Activated CD4-positive, alpha-beta T cell treated with anti-CD3 and anti-CD28 coated beads, Interleukin-2, Interleukin-4, amounts not matched to agents 100 ng/mL and 50 ng/mL, durations not matched to agents 16 hours and 8 hours (primary cell): ENCODE measurements at places on chromosomes 2 and 18.

GRCh38 chr2:37634914-37635503, 36.4 kb downstream of the CDC42EP3 start:
- no peak for DNase-seq

DNA sequence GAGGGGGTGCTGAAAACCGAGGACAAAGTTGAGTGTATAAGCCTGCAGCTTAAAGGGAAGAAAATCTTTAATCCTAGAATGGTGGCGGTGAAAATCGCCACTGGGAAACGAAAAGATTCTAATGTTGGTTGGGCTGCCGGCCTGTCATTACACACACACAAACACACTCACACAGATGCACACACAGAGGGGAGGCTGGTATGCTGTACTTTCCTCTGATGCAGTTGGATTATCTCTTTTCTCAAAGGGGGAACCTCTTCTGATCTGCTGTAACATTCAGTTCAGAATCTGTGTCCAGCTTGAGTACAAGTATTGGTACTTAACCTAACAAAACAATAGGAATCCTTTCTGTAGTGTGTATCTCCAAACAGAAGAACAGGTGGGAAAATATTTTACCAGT, 39.0 kb downstream of the ANXA4 start:
- no peak for DNase-seq

DNA sequence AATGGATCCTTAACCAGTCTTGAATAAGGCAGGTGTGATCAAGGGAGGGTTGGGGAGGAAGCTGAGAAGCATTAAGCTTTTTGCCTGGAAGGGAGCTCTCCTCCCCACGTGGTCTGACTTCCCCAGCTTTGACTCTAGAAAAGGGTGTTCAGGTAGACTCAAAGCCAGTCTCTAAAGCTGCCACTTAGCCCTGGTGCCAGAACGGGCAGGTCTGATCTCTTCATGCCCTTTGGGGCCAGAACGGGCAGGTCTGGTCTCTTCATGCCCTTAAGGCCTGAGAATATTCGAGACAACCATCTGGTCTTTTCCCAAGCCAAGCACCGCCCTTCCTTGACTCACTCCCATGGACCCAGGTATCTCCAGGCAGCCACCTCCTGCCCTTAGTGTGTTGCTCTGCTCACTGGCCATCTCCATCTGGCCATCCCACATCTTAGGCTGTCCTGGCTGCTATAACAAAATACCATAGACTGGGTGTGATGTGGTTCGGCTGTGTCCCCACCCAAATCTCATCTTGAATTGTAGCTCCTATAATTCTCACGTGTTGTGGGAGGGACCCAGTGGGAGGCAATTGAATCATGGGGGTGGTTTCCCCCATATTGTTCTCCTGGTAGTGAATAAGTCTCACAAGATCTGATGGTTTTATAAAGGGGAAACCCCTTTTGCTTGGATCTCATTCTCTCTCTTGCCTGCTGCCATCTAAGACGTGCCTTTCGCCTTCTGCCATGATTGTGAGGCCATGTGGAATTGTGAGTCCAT, 59.4 kb downstream of the SNORC start:
- no peak for DNase-seq

DNA sequence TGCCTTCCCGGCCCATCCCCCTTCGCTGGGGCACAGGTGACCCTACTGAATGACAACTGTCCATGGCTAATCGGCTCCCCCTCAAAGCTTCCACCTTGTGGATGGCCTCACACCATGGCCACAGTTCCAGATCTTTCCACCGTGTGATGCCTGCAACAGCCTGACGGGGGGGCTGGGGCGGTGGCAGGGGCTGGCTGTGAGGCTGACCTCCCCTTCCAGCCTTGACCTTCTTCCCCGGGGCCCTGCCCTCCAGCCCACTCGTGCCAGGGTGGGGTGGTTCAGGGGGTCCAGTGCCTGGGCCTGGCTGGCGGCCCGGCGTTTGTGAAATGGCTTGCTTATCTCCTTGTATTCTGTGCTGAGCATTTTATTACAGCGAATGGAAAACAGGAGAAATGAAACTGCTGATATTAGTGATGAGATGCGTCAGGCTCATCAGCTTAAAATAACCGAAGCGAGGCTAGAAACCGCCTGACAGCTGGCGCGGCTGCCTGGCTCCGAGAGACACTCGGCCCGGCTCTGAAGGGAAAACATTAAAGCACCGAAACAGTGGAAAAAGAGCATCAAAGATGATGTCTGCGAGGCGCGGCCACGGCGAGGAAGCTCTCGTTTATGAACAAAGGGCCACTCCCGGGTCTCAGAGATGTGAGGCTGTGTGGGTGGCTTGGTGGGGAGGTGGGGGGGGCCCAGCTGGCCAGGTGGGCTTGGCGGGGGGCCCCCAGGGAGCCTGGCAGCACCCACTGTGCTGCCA, 916 bp upstream of the PDCD1 start:
- peak; percentile 59 for DNase-seq

- DNase-seq, result no peak
Measured at GRCh38 chr2:241754042-241754441, 19.6 kb downstream of the D2HGDH start.

GRCh38 chr18:39448942-39449341, 1883.3 kb upstream of the CELF4 start:
- DNase-seq, result no peak

GRCh38 chr18:78656346-78656925, 323.2 kb upstream of the SALL3 start:
- no peak for DNase-seq

DNA sequence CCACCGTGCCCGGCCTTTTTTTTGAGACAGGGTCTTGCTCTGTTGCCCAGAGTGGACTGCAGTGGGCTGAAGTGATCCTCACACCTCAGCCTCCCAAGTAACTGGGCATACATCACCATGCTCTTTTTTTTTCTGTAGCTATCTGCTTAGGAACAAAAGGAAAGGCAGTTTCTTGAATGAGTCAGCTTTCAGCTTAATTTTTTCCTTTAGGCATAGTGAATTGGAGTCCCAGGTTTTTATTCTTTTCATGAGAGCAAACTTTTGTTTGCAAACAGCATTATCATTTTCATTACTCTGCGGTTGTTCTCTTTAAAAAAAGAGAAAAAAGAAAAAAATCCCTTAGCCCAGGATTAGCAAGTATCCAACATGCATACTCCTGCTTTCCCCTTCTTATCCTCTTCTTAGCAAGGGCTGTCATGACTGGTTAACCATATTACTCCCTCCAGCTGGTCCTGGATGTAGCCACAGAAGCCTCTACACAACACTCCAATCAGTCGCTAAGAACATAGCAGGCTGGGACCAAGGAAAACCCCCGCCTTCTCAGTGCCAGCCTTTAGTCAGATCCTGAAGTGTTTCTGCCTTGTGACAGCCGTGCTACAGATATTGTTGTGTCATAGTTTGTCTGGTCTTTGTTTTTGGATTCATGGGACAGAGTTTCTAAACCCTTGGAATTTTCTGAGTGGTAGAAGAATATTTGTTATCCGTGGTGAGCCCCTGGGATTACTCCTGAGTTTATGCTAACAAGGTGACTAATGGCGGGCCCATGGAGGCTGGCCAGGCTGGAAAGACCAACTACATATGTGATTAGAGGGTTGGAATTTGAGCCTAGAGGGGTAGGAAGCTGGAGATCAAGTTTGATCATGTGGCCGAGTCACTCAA, 23.3 kb upstream of the ST3GAL5 start:
- DNase-seq, result no peak

DNA sequence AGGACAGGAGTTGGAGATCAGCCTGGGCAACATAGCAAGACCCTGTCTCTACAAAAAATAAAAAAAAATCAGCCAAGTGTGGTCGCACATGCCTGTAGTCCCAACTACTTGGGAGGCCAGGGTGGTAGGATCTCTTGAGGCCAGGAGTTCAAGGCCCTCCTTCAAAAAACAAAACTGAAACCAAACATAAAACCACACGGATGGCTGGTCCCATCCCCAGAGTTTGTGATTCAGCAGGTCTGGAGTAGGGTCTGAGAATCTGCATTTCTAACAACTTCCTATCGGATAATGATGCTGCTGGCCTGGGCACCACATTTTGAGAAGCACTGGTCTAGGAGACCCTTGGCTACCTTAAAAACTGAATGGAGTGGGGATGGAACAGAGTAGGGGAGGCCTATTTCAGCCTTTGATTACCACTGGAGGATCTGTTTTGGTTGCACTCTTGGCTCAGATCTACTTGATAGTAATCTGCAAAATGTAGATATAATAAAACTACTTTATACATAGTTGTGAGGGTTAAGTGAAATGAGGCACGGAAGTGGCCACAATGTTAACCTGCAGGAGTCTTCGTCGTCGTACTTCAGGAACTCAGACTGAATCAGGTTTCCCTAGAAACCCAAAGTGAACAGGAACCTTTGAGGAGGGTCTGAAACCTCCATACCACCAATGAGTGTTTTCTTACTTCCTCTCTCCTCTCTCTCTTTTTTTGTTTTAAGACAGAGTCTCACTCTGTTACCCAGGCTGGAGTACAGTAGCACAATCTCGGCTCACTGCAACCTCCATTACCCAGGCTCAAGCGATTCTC, 25.5 kb upstream of the NFE2L2 start:
- DNase-seq, result peak; percentile 59

DNA sequence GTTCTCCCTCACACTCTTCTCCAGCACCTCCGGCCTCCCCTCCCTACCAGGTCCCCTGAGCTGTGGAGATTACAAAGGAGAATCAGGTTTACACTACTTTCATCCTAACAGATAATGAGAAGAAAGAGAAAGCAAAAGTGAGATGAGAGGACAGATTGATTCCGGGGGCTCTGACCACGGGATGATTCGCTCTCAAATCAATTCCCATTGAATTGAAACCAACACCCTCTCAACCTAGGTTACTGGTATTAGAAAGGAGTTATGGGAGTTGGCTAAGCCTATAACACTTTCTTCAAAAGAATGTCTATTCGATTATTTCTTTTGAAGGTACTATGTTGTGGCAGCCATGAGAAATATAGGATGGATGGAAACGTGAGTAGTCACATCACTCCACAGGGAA, 386.2 kb upstream of the TNP1 start:
- no peak for DNase-seq

DNA sequence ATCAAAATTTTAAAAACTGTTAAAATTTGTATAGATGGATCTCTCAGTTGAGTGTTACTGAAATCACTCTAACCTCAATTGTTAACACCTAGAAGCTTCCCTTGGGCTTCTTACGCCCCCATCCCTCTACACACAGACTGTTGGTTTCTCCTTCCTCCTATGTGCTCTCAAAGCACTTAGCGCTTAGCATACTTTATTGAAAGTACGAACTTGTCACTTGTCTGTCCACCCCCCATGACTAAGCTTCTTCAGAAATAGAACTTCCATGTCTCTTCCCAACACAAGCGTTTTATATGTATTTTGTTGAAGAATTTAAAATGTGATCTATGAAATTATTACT, 441 bp downstream of the MPHOSPH10 start:
- DNase-seq, result peak; percentile 17

DNA sequence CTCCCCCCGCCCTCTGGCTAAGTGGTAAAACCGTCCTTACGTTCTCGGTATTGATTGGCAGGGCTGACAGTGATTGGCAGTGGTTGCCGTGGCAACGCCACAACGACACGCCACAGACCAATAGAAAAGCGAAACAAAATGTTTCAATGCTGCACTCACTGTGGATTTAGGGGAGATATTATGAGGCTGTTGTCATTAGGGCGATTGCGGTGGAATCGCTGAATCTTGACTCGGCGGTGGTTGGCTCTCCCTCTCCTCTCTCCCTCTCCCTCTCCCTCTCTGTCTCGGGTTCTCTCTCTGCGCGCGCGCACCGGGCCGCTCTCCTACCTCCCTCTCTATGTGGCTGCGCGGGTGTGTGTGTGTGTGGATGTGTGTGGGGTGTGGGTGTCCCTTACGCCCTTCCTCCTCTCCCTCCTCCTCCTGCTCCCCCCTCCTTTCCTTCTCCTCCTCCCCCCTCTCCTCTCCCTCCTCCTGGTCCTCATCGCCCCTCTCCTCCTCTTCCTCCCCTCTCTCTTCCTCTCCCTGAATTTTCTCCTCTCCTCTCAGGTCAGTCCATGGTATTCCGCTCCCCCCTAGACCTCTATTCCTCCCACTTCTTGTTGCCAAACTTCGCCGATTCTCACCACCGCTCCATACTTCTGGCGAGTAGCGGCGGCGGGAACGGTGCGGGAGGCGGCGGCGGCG, at the start of gene SIX3:
SIX3 (plus strand) TSS at position 152 of the 684 bp plus-strand sequence; CDS start at position 555, 403 bp downstream.
- DNase-seq, result peak; percentile 57

GRCh38 chr2:191202881-191203397, 42.3 kb upstream of the MYO1B start:
- DNase-seq, result no peak

- DNase-seq, result no peak
Measured at GRCh38 chr18:59799383-59800015, 100.3 kb upstream of the PMAIP1 start.

GRCh38 chr2:198611201-198611600, 806.8 kb downstream of the PLCL1 start:
- no peak for DNase-seq

DNA sequence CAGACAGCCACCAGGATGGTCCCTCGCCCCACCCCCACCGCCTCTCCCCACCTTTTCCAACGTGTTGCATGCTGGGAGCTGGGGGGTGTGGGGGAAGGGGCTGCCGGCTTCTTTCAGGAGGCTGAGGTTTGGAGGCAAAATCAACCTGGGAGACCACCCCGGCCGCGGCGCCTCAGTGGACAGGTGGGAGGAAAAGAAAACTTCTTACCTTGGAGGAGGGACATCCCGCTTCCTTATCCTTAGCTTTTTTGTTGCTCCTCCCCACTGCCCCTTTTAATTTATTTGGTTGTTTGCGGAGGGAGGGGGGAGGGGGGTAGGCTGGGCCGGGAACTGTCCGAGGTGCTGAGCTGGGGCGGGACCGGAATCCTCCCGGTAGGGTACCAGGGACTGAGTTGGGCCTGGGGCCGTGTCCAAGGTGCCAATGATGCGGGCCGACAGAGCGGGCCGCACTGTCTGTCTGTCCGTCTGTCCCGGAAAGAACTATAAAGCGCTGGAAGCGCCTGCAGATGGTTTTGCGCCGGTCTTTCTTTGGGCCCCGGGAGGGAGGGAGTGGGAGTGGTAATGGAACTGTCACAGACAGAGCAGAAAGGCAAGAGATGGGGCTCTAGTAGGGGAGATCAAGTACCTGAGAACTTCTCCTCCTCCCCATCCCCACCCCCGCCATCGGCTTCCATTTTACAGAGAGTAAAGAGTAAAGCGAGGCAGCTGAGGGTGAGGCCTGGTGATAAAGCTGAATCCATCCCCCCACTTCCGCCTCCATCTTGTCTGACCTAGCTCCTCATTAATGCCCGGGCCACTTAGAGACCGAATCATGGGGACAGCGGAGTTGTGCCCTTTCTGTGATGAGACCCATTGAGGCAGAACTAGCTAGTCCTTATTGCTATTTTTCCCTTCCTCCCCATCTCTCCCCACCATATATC, 2.4 kb downstream of the CDK5R2 start:
- no peak for DNase-seq

DNA sequence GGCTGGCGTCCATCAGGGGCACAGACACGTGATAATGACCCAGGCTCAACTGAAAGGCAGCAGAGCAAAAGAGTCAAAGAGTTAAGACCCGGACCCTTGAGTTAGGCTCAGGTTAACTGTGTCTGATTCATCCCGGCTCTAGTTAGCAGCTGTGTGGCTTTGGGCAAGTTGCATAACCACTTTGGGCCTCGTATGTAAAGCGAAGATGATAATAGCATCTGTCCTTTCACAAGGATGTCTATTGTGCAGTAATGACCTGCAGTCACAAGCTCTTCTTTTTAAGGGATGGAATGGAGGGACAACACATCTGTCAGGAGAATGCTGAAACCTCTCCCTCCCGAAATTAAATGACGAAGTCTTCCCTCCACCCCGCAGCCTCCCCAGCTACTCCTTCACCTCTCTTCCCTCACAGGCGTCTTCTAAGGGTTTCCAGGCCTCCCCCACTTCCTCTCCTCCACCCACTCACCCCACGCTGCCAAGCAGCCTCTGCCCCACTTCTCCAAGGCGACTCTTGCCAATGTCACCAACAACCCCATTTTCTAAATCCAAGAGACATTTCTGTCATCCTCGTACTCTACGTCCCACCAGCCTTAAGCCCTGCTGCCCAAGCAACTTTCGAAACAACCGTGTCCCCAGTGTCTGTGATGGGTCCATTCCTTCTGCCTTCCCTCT, 135.1 kb upstream of the ID2 start:
- no peak for DNase-seq
